ENCODE measurements at places on chromosomes 4 and X.
A peak's percentile ranks its signal among the peaks of the same experiment; 100 is the strongest.

GRCh38 chr4:2484993-2485392 lies 16.1 kb downstream of the RNF4 start:
- no peak for DNase-seq

GRCh38 chrX:18647621-18648020 lies 24.3 kb downstream of the RS1 start:
- DNase-seq, result no peak

DNA sequence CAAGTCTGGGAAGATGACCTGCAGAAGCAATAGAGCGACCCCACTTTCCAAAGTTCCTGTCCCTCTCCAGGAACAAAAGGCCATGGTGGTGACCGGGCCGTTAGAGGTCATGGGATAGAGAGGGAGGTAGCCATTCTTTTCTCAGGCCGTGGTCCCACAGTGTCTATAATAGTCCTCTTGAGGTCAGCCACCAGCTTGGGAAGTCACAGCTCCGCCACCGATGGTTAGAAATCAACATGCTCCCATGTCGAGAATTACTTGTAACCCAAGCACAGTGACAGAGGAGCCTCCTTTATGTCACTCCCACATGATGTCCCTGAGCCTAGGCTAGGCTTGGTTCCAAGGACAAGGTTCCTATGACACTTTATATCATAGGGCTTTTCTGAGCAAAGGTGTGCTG lies 48.3 kb upstream of the CBR4 start:
- no peak for DNase-seq

DNA sequence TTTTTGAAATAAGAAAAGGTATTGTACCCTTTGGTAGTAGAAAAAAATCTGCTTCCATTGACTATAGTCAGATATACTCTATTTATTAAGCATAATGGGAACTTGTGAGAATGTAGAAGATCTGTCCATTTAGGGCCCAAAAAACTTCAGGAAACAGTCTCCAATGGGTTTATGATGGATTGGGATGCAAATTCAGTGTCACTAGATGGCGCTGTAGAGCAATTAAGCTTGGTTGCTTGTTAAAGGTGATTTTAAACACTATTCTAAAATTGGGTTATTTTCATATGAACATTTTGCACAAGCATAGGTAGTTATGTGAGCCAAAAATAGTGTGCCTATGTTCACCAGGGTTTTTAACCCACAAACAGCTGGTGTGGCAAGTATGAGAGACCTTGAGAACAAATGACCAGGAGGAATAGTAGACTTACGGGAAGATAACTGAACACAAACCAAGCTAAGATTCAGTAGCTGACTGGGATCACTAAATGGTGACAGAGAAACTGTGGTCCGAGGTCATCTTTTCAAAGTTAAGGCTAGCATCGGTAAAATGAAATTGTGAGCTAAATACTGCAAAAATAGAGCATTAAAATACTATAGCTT lies 80.3 kb upstream of the LSM6 start:
- no peak for DNase-seq

GRCh38 chr4:55475394-55476243 lies 71.1 kb downstream of the CLOCK start:
- peak; percentile 40 for DNase-seq

- DNase-seq, result no peak
Measured at GRCh38 chrX:30973784-30974427, 84.9 kb upstream of the TAB3 start.

DNA sequence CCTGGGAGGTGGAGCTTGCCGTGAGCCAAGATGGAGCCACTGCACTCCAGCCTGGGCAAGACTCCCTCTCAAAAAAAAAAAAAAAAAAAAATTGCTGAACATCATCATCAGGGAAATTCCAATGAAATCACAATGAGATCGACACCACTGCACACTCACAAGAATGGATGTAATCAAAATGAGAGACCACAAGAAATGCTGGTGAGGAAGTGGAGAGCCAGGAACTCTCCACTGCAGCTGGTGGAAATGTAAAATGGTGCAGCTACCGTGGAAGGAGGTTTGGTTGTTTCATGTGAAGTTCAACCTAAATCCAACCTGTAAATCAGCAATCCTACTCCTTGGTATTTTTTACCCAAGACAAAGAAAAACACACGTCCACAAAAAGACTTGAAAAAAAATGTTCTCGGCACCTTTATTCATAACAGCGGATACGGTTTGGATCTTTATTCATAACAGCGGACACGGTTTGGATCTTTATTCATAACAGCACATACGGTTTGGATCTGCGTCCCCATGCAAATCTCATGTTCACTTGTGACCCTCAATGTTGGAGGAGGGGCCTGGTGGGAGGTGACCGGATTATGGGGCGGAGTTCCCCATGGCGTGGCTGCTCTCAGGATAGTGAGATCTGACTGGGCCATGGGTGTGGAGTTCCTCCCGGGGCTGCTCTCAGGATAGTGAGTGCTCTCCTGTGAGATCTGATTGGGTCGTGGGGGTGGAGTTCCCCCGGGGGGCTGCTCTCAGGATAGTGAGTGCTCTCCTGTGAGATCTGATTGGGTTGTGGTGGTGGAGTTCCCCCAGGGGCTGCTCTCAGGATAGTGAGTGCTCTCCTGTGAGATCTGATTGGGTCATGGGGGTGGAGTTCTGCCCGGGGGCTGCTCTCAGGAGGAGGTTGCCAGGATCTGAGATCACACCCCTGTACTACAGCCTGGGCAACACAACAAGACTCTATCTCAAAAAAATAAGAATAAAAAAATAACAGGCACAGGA lies 7.7 kb downstream of the GAK start:
- no peak for DNase-seq

DNA sequence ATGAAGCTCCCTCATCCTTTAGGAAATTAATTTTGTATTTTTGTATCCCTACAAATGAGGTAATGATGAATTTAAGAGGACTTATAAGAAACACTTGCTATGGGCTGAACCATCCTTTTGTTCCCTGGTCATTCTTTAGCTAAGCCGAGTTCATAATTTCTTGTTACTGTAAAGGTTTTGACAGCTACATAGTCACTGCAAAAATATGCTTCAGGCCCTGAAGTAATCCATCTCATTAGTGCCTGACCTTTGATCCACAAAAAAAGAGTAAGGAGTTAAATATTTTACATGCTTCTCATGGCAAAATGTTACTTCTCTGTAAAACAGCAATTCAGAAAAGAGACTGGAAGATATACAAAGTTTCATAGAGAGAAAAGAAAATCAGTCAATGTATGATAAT lies 290.6 kb upstream of the SLIT2 start:
- peak; percentile 67 for DNase-seq

DNA sequence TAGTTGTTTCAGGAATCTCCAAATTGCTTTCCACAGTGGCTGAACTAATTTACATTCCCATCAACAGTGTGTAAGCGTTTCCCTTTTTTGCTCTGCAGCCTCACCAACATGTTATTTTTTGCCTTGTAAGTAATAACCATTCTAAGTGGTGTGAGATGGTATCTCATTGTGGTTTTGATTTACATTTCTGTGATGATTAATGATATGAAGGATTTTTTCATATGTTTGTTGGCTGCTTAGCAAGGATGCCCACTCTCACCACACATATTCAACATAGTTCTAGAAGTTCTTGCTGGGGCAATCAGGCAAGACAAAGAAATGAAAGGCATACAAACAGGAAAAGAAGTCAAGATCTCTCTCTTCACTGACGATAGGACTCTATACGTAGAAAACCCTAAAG lies 472.4 kb downstream of the ZNF674 start:
- DNase-seq, result no peak

- no peak for DNase-seq
Measured at GRCh38 chr4:145839151-145839550, 99.5 kb downstream of the ZNF827 start.

DNA sequence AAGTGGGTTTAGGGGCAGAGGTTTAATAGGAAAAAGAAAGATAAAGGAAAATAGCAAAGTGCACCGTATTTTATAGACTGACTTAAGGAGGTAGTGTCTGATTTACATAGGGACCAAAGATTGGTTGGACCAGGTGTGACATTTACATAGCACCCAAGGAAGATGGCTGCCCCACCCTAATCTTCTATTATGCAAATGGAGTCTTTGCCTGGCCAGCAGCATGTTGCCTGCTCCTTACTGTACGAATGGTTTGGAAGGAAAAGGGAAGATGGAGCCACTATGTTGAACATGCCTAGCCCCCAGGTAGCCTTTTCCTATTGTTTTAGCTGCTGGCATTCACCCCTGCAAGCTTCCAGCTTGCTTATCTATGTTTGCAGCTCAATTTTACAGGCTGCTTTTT lies 146.2 kb upstream of the PDE5A start:
- DNase-seq, result no peak

- no peak for DNase-seq
Measured at GRCh38 chrX:8738588-8739189, 6.8 kb upstream of the ANOS1 start.

DNA sequence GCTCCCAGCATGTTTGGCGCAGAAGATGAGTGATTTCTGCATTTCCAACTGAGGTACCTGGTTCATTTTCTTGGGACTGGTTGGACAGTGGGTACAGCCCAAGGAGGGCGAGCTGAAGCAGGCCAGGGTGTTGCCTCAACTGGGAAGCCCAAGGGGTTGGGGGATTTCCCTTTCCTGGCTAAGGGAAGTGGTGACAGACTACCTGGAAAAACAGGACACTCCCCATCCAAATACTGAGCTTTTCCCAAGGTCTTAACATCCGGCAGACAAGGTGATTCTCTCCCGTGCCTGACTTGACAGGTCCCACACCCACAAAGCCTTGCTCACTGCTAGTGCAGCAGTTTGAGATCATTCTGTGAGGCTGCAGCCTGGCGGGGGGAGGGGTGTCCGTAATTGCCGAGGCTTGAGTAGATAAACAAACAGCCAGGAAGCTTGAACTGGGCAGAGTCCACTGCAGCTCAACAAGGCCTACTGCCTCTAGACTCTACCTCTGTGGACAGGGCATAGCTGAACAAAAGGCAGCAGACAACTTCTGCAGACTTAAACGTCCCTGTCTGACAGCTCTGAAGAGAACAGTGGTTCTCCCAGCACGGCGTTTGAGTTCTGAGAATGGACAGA lies 307.7 kb upstream of the ARSJ start:
- no peak for DNase-seq

DNA sequence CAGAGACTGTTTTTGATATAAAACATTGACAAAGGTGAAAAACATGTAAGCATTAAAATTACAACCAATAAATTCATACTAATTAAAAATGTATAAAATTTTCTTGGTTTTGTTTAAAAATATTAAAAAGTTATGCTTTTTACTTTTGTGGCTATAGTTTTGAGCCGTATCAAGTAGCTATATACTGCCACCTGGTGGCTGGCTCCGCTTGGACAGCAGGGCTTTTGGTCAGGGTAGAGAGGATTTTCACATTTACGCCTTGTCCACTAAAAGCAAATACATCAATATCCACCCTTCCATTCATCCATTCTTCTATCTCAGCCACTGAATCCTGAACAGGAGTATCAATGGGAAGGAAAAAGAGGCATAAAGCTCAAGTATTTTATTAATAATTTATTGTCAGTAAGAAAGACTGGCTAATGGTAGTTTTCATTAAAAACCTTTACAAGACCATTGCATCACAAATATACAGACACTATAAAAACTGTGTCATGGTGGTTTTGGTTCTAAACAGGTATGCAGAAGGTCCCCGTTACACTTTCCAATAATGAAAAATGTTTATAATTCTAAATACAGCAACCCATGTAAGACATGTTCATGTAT lies 32.1 kb upstream of the MTNR1A start:
- DNase-seq, result no peak

GRCh38 chrX:6768881-6769280 lies 234.0 kb upstream of the VCX3A start:
- DNase-seq, result no peak

GRCh38 chr4:78749258-78749971 lies 26.7 kb upstream of the BMP2K start:
- no peak for DNase-seq

DNA sequence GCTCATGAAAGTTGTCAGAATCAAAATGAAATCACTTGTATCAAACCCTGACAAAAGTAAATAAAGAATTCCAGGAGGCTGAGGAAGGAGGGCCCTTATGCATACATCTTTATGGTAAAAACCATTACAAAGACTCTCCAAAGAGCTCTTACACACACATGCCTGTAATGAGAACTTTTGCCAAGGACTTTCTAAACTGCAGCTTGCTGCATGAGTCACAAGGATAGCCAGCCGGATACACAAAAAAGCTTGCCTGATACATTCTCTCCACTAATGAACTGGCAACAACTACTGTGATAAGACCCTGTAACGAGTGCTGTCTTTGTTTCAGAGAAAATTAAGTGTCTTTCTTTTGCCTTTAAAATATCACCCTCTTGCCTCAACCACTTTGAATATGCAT lies 618.1 kb downstream of the PPP4R3C start:
- DNase-seq, result no peak
